H9 (cell line): ENCODE measurements at places on chromosomes 1 and 21.

DNA sequence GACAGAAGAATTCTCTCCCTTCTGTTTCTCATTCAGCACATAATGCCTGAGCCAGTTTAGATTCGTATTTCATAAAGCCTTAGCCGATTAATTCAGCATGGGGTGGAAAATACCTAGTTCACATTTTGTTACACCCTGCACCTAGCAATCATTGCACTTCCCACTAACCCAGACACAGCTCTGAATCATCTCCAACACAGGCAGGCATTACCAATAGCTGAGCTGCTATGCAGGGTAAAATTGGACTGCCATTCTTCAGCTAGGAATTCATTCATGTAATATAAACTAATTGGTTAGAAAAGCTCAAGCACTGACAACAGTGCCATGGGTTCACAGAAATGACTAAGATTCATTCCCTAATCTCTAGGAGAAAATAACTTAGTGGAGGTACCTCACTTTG is 26.9 kb upstream of the NKAIN1 start:
- DNase-seq = no peak

DNA sequence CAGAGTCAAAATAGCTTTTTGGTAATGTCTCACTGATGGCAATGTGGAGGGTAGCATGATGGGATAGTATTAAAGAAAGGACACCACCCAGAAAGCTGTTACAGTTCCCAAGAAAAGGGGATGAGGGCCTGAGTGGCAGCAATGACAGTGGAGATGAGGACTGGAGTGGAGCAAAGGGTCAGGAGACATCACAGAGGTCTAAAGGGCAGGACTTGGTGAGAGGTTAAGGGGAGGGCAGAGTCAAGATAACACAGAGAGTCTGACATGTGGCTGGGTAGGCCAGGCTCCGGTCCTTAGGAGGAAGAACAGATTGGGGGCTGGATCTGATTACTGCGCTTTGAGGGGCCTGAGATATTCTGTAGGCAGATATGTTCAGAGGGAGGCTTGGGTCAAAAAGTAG is 19.3 kb downstream of the ELF3 start:
- no peak for DNase-seq

GRCh38 chr1:60978421-60979357 is 103.7 kb upstream of the NFIA start:
- peak; percentile 46 for DNase-seq

DNA sequence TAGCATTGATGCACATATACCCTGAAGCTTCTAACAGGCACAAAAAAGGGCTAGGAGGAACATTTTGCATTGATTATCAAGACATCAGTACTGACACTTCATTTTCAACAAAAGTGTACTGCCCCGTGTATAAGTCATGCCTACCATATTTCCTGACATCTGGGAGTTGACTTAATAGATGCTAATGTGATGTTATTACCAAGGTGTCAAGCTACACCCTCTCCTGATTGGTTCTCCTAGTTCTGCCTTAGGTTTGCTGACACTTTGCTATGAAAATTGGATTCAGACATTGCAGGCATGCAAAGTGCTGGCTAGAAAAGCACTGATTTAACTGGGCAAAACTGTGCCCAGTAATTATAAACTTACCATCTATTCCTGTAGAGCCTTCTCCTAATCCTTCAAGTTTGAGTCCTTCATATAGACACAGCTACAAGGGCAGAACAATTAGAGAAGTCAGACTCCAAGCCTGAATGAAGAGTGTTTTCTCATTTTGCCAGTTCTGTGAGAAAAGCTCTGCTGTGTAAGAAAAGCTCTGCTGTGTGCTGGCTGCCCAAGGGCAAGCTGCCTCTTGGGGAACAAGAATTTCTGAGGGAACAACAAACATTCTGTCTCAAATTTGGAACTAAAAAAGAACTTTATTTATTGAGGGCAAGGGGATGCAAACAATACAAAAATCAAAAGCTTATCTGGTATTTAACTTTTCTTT is 11.2 kb downstream of the S100A10 start:
- DNase-seq = no peak

DNA sequence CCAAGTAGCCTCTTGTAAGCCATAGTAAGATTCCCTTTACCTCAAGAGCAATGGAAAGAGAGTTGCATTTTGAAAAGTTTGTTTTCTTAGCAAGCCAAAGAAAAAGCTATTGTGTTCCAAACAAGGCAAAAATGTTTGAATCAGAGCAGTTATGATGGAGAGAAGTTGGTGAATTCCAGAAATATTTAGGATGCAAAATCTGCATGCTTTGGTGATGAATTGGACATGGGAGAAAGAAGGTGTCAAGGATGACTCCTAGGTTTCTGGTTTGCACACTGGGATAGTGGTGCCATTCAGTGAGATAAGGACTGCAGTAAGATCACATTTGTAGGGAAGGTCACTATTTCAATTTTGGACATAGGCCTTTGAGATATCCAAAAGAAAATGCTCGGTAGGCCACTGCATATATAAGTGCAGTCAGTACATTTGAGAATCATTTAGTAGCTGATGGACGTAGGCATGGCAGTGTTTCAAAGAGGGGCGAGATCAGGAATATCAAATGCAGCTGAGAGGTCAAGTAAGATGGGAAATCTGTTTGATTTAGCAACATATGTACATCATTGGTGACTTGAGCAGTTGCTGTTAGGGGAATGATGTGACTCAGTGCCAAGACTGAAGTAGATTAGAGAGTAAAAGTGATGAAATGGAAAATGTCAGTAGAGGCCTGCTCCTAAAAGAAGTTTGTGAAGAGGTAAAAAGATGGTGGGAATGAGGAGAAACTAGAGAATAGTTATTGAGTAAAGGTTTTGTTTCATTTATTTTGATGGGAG is 33.9 kb upstream of the GPR25 start:
- no peak for DNase-seq

GRCh38 chr1:47738560-47739182 is 258.5 kb downstream of the TRABD2B start:
- peak; percentile 72 for DNase-seq

DNA sequence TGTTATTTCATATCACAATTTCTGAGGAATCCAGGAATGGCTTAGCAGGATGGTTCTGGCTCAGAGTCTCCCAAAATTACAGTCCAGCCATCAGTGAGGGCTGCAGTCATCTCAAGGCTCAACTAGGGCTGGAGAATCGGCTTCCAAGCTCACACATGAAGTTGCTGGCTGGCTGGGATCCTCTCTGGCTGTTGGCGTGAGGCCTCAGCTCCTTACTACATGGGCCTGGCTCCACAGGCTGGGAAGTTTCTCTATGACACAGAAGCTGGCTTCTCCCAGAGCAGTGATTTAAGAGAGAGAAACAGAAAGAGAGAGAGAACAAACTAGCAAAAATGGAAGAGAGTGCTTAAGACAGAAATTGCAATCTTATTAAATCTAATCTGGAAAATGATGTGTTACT is 38.8 kb upstream of the RGS8 start:
- no peak for DNase-seq

DNA sequence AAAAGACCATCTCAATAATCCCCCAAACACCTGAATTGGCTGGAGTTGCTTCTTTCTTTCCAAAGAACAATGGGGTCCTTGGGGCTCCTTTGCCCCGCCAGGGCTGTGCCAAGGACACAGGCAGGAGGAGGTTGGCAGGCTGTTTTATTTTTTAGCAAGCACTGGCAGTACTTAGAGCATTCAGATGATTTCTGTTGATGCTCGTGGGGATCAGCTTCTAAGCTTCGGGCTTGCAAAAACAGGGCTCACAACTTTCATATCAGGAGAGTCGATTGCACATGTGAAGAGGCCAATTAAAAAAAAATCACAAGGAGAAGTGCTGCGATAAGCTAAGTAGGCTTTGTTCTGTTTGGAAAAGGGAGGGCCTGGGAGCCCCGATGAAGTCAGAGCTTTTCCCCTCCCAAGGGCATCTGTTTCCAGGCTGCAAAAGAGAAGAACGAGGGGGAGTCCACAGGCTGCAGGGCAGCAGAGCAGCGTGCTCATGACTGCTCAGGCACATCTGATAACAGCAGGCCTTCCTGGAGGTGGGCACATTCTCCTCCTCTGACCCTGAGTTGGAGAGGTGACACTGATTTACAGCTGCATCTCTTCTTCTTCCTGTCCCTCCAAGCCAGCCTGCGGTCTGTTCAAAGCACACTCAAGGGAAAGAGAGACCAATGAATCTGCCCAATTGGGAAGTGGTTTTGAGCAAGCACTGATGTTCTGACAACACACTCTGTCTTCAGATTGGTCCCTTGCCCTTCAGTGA is 27.3 kb upstream of the BCAR3 start:
- DNase-seq = no peak

GRCh38 chr1:15345705-15346345 is 63.9 kb upstream of the EFHD2 start:
- DNase-seq = no peak

DNA sequence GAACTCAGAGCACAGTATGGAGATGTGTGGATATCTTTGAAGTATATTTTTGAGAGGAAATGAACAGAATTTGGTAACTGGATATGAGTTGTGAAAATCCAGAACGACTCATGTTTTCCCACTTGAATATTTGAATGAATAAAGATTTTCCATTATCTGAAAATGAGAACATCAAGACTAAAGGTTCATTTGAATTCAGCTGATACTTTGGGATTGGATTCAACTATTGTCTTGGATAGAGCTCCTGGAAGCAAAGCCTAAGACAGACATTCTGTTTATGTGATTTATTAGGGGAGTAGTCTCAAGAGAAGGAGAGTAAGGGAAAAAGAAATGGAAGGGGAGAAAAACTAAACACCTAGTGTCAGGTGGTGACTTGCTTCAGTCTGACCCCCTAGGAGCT is 256.0 kb upstream of the LYPLAL1 start:
- no peak for DNase-seq

- DNase-seq = no peak
Measured at GRCh38 chr1:96465441-96465840, 256.1 kb upstream of the PTBP2 start.

DNA sequence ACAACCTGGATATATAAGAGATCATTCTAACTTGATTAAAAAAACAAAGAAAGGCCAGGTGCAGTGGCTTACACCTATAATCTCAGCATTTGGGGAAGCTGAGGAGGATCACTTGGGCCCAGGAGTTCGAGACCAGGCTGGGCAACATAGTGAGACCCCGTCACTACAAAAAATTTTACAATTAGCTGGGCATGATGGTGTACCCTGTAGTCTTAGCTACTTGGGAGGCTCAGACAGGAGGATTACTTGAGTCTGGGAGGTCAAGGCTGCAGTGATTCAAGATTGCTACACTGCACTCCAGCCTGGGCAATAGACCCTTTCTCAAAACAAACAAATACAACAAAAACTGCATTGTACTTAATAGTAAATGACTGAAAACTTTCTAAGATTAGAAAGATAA is 169.3 kb downstream of the SLC45A1 start:
- no peak for DNase-seq
